Right forelimb (tissue), 1 donor: ENCODE measurements at places on chromosomes 4 and X.
A peak's percentile ranks its signal among the peaks of the same experiment; 100 is the strongest.

GRCh38 chr4:151950993-151951670, 190.3 kb upstream of the GATB start:
- no peak for DNase-seq

DNA sequence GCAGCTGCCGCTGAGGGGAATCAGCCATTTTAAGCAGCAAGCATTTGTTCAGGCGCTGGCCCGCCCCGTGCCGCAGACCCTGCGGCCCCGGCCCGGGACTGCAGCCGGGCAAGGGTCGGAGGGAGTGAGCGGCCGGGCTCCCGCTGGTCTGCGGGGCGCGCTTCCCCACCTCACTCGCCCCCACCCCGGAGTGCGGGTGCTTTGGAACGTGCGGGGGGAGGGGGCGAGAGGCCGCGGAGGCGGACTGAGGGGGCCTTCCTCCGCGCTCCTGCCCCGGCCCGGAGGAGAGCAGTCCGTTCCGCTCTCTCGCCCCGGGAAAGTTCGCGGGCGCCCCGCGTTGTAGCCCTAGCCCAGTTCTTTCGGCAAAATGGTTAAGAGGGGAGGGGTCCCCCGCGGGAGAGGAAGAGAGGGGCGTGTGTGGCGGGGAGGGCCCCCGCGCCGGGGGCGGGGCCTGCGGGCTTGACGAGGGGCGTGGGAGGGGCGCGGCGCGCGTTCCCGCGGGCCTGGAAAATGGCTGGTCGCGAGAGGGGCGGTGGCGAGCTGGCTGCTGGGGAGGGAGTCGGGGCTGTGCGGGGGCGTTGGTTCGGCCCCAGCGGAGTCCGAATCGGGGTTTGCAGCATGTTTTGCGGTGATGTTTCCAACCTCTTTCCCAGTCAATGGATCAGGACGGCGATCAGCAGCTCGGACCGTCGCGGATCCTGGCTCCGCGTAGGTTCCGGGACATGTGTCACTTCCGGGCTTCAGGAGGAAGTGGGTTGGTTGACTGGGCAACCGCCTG, 942 bp downstream of the ING2 start:
- DNase-seq, result peak; percentile 97

- DNase-seq, result peak; percentile 70
These were observed at the start of gene SPON2 for GRCh38 chr4:1172228-1172851. TSS of gene SPON2 (minus strand) at chr4:1172583.

DNA sequence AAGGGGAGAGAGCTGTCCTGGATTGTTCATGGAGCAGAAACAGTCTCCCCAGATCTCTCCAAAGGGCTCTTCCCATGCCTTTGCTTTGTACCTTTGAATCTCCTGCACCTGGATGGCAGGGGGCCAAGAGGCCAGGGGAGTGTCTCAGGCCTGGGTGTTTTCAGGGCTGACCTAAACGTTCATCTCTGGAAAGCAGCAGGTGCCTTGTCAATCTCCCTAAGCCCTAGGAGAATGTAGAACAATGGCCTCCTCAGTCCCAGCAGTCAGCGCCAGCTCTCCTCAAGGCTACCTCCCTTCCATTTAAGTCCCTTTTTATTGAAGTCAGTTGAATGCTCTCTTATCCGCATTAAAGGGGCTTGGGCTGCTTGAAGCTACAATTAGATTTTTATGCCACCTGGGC, 31.2 kb upstream of the NSUN7 start:
- DNase-seq, result no peak

DNA sequence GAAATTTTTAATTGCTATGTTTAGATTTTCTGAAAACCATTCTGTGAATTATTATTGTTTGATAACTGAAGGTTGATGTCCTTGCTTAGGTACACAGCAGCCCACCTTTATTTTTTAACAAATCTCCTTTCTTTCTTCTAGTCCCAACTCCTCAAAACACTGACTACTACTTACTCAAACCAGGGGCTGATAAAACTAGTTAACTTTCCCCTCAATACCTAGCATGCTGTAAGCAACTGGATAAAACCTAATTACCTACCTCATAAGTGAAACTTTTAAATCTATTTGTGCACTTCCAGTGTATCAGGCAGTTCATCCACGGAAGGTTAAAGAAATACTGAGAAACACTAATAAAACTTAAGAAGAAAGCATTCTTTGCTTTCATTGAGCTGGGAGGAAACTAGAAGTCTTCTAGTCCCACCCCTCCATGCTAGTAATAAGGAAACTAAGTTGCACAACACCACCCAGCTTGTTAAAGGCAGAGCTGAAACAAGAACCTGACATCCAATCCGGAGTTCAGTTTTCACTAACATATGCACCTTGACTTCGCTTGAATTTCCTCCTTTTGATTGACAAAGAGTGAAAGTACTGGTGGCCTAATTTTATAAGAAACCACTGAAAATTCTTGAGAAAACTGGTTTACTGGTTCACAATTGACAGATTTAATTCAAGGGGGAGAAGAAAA, 180.2 kb upstream of the TET2 start:
- no peak for DNase-seq

GRCh38 chrX:150767475-150768131, 74.4 kb downstream of the MTMR1 start:
- no peak for DNase-seq

GRCh38 chr4:4720646-4721045, 138.8 kb upstream of the MSX1 start:
- no peak for DNase-seq

GRCh38 chrX:18973527-18974192, 10.3 kb downstream of the PHKA2 start:
- DNase-seq, result no peak

GRCh38 chrX:68894142-68894512, 65.3 kb downstream of the EFNB1 start:
- no peak for DNase-seq

GRCh38 chr4:10552591-10553280, 95.5 kb upstream of the ZNF518B start:
- DNase-seq, result no peak

- DNase-seq, result no peak
These were observed 133.0 kb upstream of the TMLHE start for GRCh38 chrX:155745792-155746191.

GRCh38 chrX:138651494-138651893, 60.0 kb downstream of the FGF13 start:
- no peak for DNase-seq

- no peak for DNase-seq
These were observed 19.7 kb downstream of the SLAIN2 start for GRCh38 chr4:48361012-48361400.
